ENCODE measurements at places on chromosomes 6 and 20.

GRCh38 chr6:3742426-3743344, 8.8 kb downstream of the PXDC1 start:
- ATAC-seq, result peak; percentile 77

DNA sequence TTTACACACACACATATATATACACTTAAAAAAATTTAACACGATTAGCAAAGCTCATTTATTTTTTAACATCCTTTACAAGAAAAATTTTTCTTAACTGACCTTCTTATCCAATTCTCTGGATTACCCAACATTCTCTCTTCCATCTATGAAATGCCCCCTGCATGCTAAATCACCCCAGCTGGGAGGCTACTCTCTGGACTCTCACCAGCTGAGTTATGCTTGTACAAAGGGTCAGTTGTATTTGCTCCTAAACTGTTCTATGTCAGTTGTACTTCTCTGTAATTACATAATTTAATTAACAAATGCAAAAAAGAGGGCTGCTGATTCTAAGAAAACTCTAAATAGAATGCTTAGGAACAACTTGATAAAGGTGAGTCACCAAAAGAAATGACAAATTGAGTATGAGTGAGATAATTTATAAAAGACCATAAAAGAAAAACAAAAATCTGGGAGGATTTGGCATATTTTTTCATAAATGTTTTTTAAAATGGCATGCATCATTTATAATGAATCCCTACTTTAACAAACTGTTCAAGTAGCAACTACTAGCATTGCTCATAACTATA, 120.5 kb downstream of the KIF13A start:
- ATAC-seq, result no peak

GRCh38 chr6:108253241-108253640, 7.6 kb downstream of the SNX3 start:
- no peak for ATAC-seq

DNA sequence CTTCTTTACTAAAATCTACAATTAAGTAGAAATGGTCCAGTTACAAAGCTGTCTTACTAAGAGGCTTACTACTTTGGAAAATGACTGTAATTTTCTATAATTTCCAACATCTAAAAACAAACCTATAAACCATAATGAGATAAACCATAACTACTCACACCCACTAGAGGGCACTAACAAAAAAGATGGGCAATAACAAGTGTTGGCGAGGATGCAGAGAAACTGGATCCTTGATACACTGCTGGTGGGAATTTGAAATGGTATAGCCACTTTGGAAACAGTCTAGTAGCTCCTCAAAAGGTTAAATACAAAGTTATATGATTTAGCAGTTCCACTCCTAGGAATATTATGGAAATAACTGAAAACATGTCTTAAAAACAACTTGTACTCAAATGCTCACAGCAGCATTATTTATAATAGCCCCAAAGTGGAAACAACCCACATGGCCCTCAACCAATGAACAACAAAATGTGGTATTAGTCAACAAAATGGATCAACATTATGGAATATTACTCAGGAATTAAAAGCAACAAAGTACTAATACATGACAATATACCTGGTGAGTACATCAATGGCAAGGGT, 50.6 kb downstream of the GJA10 start:
- ATAC-seq, result no peak

DNA sequence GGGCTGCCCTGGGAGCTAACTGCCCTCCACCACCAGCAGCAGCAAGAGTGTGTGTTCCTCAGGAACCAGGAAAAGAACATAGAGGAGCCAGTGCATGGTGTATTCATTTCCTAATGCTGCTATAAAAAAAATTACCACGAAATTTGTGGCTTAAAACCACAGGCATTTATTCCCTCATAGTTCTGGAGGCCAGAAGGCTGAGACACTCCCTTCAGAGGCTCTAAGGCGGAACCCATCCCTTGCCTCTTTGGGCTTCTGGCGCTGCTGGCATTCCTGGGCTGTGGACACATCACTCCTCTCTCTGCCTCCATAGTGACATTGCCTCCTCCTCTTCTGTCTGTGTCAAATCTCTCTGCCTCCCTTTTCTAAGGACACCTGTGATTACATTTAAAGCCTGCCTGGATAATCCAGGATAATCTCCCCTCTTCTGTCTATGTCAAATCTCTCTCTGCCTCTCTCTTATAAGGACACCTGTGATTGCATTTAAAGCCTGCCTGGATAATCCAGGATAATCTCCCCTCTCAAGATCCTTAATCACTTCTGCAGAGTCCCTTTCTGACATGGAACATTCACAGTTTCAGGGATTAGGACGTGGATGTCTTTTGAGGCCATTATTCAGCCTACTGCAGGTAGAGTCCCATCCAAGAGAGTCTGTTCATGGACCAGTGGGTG, 54.7 kb downstream of the NDUFAF5 start:
- ATAC-seq, result no peak

DNA sequence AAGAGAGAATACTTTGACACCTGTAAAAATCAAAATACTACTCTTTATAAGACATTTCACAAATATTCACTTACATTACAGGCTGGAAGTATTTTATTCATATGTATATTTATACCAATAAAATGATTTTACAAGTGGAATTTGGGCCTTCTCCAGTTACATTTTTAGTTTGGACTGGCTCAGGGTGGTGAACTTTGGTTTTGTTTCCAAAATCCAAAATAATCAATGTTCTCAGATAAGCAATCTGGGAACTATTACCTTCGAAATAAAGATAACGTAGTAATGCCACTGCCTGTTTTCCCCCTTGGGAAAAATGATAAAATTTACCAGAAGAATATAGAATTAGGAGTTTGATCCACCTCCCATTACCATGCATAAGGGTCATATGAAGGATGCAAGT, 31.6 kb upstream of the SCGN start:
- ATAC-seq, result no peak

DNA sequence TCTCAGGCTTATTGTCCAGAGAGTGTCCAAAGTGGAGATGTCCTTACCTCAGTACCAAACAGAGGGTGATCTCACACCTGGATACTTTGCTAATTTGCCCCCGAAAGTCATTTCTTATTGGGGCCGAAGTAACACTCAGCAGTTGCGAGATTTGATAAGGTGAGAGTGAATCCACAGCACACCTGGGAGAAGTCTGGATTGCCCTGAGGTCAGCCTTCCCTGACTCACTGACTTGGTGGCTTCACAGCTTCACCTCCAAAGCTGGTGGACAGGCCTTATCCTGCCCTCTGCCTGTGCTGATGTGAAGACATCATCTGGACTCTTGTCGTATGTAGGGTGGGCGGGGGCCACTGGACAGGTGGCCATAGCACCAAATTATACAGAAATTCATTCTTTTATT, 101.9 kb upstream of the ARMC2 start:
- peak; percentile 91 for ATAC-seq

- no peak for ATAC-seq
Measured at GRCh38 chr6:116083052-116083451, 17.6 kb upstream of the NT5DC1 start.

GRCh38 chr6:37106982-37107491, 62.9 kb upstream of the PIM1 start:
- no peak for ATAC-seq

- peak; percentile 89 for ATAC-seq
Measured at GRCh38 chr6:125918681-125919566, 37.6 kb upstream of the HINT3 start.
